KBM-7 (cell line): ENCODE measurements at places on chromosomes 7 and 10.

GRCh38 chr7:106108991-106109390 is 3.1 kb downstream of the SYPL1 start:
- DNase-seq = no peak

DNA sequence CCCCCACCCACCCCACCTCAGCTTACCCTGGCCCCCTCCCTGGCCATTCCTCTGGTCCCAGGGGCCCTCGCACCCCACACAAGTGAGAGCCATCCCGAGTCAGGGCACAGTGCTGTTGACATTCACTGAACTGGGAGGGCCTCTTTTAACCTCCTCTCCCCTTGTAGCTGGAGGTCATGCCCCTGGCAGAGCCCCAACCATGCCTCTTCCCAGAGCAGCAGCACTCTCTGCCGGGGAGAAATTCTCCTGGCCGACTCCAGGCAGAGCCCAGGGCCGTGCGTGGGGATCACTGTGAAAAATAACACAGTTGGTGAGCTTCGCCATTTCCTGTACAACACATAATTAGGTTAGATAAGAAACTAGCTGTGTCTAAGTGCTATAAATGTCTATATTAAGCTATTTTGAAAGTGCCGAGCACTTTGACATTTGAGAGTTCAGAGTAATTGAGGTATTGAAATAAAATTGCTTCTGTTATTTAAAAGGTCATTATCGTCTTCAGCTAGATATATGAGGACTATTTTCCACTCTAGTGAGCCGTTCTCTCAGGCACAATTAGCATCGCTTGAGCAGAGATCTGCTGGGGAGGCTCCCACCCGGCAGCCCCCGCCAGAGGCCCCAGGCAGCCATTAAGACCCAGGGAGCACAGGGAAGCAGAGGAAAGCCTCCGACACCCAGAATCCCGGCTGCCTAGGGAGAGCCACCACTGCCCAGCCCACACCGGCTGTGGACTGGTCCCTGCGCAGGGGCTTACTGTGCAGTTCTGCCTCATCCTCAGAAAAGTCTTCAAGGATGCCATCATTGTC is 62.4 kb upstream of the LRRC18 start:
- DNase-seq = no peak

- DNase-seq = no peak
Measured at GRCh38 chr7:38743899-38744298, 112.7 kb upstream of the AMPH start.

DNA sequence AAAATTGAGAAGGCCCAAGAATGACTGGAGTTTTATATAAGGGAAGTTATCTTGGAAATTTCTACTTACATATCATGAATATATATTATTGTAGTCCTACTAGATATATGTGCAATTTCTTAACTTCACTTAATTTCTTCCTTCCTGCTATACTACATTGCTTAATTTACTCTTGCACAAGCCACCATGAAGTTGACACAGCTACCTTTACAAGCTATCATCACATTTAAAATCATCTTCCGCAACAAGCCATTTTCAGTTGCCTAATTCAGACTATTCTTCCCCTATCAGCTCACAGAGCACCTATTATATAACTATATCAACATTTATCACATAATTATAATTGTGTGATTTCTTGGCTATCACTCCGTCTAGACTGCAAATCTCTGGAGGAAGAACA is 418.4 kb downstream of the PARD3 start:
- DNase-seq = no peak

DNA sequence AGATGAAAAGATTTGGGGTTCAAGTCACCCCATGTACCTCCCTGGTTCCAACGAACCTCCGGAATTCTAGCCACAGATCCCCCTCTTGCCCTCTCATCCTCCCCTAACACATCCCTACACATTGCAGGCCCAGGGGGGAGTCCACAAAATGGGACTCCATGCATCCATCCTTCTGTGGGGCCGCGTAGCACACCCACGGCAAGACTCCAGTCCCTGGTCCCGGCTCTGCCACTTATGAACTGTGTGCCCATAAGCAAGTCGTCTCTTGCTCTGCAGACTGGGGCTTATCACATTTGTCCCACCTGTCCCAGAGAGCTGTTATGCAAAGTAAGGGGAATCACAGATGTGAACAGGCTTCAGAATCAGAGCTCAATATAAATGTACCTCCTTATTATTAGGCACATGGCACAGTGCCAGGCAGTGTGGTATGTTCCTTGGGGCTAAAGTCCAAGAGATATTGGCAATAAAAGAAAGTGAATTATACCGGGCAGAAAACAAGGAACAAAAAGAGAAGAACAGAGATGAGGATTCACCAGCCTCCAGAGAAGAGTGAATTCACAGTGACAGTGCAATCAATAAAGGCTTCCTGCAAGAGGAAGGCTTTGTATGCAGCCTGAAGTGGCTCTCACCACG is 73.9 kb downstream of the KCNMA1 start:
- DNase-seq = no peak

DNA sequence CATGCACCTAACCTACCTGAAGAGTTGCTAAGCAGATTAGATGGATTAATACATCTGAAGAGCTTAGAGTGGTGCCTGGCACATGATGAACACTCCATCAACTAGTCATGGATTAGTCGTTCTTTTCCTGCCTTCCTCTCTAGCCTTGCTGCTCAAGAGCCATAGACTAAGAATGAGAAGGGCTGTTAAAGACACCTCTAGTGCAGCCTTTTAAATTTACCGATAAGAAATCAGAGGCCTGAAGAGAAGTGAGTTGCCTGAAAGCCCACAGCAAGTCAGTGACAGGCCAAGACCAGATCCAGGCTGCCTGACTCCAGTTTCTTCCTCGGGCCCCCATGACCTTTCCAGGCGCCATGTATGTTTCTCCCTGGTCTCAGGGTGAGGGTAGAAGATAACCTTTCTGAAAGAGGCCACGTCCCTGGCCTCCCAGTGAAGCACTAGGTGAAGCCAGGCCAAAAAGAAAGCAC is 6.5 kb downstream of the TSPAN15 start:
- DNase-seq = no peak

DNA sequence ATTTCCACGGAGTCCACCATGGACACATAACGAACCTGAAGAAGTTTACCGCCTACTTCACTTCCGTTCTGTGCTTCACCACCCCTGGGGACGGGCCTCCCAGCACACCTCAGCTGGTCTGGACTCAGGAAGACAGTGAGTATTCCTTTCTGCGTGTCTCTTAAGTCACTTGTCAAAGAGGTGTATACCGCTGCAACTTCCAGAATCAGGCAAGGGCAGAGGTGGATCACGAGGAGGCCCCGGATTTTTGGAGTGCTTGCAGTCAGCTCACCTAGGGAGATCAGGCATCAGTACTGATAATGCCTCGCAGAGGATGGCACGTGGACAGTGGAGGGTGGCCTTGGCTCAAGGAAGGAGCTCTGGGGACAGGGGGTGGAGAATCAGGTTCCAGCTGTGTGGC is 630.4 kb upstream of the FOXK1 start:
- no peak for DNase-seq

DNA sequence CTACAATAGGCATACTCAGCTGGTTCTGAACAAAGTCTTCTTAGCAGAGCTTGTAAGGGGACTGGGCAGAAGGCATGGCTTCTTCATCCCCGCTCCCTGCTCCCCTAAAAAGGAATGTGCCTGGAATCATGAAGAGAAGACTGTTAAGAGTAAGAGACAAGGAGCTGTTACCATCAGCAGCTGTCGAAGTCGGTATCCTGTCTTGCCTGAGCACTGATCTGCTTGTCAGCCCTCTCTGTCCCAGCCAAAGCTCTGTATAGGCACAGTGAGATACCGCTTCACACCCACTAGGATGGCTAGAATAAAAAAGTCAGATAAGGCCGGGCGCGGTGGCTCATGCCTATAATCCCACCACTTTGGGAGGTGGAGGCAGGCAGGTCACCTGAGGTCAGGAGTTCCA is 2.4 kb downstream of the ABLIM1 start:
- no peak for DNase-seq

GRCh38 chr7:99004781-99005500 is 126.6 kb downstream of the TRRAP start:
- DNase-seq = no peak

- DNase-seq = no peak
Measured at GRCh38 chr7:112940314-112940732, 146.3 kb downstream of the GPR85 start.

DNA sequence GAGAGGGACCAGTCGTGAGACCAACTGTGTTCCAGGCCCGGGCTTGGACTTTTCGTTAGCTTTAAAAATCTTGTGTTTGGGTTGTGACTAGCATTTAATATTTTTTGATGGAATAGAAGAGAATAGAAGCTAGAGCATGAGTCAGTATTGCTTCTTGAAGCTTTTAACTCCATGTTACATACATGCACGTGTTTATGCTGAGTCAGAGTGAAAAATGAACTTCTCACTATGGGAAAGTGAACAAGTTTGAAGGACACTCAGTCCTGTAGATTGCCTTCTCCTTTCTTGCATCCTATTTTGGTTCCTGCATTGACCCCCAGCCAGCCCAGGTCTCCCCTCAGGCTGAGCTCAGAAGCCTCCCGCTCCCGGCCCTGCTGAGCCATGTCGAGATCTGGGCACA is 31.8 kb downstream of the GHRHR start:
- DNase-seq = no peak

GRCh38 chr7:47587351-47587750 is 5.4 kb upstream of the TNS3 start:
- DNase-seq = no peak

DNA sequence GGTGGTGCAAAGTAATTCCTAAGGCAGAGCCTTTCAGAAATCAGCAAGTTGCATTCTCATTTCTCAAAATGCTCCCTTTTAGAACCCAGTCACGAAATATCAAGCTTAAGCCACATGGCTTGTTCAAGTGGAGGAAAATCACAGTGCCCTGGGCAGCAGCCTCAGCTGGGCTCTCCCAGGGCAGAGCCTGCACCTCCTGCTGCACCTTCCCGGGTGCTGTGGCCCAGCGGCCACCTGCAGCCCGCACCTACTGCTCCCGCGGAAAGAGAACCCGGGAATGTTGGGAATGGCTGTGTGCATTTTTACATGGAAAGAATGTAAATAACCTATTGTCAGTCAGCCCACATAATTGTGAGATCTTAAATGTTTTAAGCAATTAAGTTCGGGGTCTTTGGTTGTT is 396.5 kb upstream of the VSTM2A start:
- DNase-seq = no peak

DNA sequence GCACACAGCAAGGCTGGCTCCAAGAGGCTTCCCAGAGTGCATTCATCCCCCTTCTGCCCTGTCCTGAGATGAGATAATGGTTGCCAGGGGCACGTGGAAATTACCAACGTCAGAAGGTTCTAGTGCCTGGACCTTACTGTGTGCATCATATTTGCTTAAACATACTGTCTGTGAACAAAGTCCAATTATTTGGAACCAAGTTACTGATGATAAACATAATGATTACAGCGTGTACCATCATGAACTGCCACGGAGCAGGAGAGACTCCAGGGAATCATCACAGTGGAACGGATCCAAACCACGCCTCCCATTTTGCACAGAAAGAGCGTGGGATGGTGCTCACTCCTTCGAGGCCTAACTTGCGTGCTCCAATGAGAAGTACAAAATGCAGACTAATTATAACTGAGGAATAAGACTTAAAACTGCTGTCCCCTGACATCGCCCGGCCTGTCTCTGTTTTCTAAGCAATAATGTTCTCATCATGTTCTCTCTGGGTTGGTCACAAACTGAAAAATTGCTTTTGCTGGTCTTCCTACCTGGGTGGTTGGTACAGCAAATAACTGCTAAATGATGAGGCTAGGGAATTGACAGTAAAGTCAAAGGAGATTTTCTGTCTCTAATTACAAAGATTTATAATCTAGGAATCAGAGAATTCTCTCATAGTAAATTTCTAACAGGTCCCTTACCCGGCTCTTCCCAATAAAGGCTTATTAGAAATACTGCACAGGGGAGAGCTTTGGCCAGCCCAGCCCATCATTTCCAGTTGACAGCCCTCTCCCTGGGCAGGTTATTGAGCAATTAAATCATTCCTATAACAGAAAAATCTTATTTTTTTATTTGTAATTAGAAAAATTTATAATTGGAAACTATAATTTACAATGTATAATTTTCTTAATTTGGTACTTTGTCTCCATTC is 182.2 kb downstream of the CAMK1D start:
- no peak for DNase-seq
